ENCODE measurements at places on chromosomes 1 and 21.

DNA sequence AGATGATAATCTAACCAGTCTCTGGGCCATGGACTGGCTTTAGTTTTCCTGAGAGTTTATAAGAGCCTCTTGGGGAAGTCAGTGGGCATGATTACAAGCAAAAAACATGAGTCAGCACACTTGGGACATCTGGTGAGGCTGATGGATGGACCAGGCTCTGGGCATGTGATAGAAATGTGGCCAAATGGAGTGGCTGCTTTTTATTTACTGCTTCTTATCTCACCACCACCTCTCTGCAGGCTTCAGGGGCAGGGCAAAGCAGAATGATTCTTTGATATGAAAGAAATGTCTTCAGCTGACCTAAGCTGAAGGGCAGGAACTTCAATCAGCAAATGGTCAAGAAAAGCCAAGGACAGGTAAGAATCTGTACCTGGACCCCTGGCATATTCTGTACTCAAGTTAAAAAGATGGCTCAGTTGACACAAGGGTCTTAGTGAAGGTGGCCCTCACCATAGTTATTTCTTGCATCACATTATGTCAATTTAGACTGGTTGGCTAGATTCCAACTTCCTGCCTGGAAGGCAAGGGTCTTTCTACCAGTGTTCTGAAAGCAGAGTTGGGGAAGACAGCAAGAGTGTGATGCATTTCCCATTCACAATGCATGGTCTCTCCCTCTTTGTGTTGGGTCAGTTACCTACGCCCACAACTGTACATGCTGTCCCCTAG is 162.8 kb downstream of the FASLG start:
- DNase-seq, result no peak

- no peak for DNase-seq
Observed at GRCh38 chr1:204213668-204214662, at the start of gene GOLT1A. TSS of gene GOLT1A (minus strand) at chr1:204213988. CDS start at chr1:204213906, 82 bp downstream.

DNA sequence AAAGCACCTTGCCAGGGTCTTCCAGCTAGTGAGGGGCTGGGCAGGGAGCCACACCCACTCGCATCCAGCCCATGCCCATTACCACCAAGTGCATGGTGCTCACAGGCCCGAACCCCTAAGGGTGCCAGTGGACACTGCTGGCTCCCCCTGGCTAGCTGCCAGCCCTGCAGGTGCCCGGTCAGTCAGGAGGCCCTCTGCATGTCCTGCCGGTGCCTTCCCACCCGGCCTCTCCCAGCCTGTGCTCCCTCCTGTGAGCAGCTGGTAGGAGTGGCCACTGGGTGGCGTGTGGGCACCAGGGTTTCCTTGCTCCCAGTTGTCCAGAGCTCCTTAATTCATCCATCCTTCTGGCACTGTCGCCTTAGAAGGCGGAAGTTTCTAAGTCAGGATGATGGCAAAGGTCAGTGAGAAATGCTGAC is 33.4 kb downstream of the QSOX1 start:
- no peak for DNase-seq

DNA sequence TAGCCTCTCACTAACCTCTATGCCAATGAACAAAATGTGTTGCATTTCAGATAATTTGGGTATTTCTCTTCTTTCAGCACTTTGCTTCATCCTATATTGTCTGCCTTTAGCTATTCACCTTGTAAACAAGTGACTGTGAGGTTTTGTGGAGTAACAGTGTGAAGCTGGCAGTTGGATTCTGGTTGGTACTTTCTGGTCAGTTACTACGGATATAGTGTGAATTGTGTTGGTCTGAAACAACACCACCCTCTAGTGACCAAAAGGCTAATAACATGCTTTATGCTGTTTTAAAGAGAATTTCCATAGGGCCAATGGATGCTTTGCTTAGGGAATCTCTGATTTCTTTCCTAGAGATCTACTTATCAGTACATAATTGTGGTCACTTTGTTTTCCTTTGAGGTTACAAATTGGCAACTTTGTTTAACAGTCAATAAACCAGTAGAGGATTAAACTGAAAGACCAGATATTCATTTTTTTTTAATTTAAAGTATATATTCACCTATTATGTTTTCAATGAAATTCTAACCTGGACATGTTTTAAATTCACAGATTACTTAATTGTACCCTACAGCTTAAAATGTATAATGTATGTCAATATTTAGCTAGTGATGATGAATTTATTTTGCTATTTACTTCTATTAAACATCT is 2.5 kb upstream of the PTGER3 start:
- DNase-seq, result peak; percentile 31

GRCh38 chr1:221263831-221264767 is 384.9 kb downstream of the HLX start:
- DNase-seq, result peak; percentile 15

- DNase-seq, result no peak
Observed at GRCh38 chr1:247390996-247391395, 25.0 kb upstream of the NLRP3 start.

- DNase-seq, result no peak
Observed at GRCh38 chr1:59653968-59654367, 160.8 kb upstream of the HOOK1 start.

DNA sequence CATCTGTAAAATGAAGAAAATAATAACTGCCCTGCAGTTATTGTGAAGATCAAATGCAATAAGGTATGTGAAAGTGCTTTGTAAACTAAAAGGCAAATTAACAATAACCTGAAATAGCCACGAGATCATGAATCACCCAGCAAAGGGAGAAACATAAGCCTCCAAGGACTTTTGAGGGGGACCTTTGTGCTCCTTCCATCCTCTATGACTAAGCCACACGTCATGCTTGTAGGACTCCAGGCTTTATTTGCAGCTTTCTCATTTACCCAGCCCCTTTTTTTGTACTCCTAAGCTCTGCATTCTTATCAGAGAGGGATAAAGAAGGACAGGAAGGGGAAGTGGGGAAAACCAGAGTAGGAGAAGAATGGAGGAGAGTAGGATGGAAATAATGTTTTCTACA is 115.1 kb downstream of the PROX1 start:
- no peak for DNase-seq

- no peak for DNase-seq
Observed at GRCh38 chr1:160978510-160978927, 23.9 kb upstream of the ITLN2 start.

DNA sequence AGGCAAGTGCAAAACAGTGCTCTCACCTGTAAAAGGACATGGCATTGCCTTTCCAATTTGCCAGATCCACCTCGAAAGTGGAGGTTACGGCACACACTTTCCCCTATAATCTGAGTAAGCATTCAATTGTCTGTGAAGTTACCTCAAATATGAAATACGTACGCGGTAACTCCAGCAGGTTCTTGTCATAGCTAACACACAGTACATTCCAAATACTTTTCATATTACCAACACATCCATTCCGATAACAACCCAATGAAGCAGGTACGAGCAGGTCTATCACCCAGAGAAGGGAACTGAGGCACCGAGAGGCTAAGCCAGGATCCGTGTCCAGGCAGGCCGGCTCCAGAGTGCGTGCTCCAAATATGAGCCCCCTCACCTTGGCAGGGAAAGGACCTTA is 46.8 kb upstream of the LPAR3 start:
- DNase-seq, result no peak

DNA sequence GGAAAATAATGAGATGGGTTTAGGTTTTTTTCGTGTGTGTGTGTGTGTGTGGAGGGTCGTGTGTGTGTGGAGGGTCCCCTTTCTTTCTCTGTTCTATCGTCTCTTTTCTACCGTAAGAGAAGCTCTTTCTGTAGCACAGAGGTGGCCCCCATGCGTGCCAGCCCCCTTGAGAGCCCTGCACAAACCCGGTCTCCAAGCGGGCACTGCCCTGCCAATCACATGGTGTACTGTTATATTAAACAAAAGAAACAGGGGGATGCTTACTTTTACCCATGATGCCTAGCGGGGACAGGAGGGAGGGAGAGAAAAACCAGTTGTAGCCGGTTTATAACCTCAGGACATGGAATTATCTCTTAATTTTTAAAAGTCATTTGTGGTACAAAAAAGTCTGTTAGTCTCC is 41.0 kb downstream of the GATAD2B start:
- DNase-seq, result peak; percentile 78

- no peak for DNase-seq
Observed at GRCh38 chr1:116001739-116002487, 25.6 kb downstream of the SLC22A15 start.

DNA sequence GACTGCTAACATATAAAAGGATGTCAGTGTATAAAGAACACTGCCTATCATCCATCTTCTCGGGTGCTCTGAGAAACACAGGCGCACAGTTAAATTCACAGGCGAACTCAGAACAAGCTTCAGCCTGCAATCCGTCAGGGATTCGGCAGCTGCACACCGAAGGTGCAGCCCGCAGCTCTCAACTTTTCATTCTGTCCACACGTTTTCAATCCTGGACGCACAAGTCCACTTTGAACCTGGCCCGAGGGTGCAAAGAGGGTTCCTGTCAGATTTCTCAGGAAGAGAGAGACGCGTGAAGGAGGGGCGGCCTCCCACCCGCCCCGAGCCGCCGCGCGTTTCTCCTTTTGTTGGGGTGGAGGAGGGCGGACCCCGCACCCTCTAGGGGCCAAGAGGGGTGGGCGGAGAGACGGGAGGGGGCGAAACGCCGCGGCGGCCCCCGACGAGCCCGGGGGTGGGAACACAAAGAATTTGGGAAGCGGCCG is 724 bp downstream of the DOCK7 start:
- no peak for DNase-seq

GRCh38 chr1:174912264-174912663 is 87.5 kb upstream of the CACYBP start:
- no peak for DNase-seq

- DNase-seq, result no peak
Observed at GRCh38 chr1:41005876-41006275, 15.6 kb downstream of the SLFNL1 start.

DNA sequence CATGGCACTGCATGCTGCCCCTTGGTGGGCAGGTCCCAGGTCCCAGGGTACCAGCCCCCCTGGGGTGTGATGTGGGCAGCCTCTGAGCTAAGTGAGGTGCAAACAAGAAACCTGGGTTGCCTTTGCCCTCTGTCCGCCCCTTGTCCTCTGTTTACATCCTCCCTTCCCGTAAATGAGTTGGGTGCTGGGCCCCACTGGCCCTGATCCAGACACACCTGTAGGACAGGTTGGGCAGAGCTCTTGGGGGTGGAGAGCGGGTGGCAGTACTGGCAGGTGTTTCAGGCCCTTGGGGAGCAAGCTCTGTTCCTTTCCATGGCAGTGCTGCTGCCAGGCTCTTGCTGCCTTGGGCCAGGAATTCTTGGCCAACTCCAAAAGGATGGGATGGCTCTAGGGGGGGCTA is 35.8 kb downstream of the ELF3 start:
- peak; percentile 60 for DNase-seq

DNA sequence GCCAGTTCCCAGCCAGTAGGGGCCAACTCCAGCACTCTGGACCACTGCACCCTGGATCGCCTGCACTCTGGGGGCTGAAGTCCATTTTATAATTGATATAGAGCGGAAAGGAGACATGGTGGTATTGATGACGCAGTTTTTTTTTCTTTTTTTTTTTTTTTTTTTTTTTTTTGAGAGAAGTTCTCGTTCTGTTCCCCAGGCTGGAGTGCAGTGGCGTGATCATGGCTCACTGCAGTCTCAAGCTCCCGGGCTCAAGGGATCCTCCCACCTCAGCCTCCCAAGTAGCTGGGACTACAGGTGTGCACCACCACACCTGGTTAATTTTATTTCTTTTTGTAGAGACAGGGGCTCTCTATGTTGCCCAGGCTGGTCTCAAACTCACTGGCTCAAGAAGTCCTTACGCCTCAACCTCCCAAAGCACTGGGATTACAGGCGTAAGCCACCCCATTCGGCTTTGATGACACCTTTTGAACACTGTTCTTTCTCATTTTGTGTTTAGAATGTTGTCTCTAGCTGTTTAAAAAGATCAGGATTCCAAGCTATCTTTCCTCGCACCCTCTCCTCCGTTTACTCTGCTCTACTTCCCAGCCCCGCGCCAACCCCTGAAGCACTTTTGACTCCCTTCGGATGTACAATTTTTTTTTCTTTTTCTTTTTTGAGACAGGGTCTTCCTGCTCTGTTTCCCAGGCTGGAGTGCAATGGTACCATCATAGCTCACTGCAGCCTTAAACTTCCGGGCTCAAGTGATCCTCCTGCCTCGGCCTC is 960 bp downstream of the MX2 start:
- DNase-seq, result no peak

DNA sequence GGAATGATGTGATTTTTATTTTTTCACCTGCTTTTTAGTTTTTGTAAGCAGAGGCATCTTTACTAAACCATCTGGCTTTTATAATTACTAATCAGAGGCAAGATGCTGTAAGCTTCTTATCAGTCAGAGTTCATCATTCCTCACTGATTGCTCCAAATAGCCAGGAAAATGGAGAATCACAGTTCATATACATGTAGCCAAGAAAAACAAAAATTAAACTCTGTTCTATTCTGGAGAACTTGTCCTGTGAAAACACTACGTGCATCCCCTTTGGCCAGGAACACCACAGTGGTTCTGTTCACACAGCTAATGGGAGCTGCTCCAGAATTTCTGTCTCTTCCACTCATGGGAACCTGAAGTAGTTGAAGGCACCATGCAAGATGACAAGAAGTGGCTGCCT is 725.5 kb upstream of the CHRM3 start:
- no peak for DNase-seq

GRCh38 chr1:196732526-196732925 is 42.1 kb upstream of the CFHR3 start:
- no peak for DNase-seq

DNA sequence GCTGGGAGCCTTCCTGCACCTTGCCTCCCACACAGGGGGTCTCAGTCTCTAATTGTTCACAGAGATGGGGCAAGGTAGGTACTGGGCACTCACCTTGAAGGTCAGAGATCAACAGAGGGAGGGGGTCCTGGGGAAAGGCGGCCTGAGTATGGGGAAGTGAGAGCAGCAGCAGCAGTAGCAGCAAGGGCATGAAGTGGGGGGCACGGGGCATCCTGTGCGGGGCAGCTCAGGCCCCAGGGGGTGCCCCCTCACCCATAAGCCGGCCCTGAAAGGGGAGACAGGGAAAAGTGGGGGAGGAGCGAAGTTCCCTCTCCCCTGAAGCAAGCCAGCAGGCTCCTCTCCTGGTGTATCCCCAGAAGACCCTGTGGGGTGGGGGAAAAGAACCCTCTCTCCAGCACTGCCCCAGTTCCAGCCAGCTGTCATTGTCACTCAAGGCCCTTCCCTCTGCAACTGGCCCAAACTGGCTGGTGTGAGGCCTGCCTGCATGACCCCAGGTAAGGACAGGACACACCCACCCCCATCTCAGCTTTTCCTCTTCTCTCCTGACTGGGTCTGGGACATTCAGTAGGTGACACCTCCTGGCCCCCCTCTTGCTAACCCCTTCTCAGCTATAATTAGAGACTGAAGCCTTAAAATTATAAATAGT is 3.9 kb downstream of the SEMA6C start:
- DNase-seq, result no peak

- no peak for DNase-seq
Observed at GRCh38 chr1:240242601-240243144, 151.0 kb downstream of the FMN2 start.

- DNase-seq, result no peak
Observed at GRCh38 chr1:72412286-72412685, 129.9 kb upstream of the NEGR1 start.
